Stimulated activated CD4-positive, alpha-beta T cell treated with anti-CD3 and anti-CD28 coated beads, Interleukin-1b, Interleukin-23, amount 100 ng/mL, for 4 hours (primary cell): ENCODE measurements at places on chromosomes 13 and 19.

GRCh38 chr19:17510220-17510993, 1.0 kb upstream of the PGLS start:
- DNase-seq = no peak

DNA sequence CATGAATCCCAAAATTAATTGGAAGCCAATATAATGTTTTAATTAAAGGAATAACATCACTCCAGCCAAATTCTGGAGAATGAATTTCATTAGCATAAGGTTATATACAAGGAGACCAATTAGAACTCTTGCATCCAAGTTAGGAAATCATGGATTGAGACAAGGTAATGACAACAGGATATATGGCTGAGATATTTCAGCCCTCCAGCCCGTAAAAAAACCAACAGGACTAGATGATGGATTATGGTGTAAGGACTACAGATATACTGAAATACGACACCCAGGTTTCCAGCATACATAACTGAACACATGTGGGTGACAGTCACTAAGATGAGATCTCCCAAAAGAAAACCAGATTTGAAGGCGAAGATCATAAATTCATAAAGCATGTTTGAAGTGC, 56.5 kb downstream of the TSC22D1 start:
- no peak for DNase-seq

GRCh38 chr19:38093587-38093986, 130.4 kb downstream of the DPF1 start:
- DNase-seq = no peak

- DNase-seq = no peak
Observed at GRCh38 chr19:41566001-41566400, 10.0 kb upstream of the CEACAM21 start.

GRCh38 chr13:23817136-23817535, 72.1 kb downstream of the MIPEP start:
- no peak for DNase-seq

GRCh38 chr19:47768604-47769003, 9.9 kb upstream of the SELENOW start:
- no peak for DNase-seq

DNA sequence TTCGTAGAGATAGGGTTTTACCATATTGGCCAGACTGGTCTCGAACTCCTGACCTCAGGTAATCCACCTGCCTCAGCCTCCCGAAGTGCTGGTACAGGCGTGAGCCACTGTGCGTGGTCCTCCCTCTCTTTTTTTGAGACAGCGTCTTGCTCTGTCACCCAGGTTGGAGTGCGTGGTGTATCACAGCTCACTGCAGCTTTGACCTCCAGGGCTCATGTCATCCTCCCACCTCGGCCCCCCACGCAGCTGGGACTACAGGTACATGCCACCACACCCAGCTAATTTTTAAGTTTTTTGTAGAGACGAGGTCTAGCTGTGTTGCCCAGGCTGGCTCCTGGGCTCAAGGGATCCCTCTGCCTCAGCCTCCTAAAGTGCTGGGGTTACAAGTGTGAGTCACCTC, 18.2 kb downstream of the ZSCAN18 start:
- no peak for DNase-seq

- no peak for DNase-seq
Observed at GRCh38 chr19:12703046-12703445, 6.6 kb upstream of the FBXW9 start.

GRCh38 chr13:30334663-30335386, 27.5 kb upstream of the KATNAL1 start:
- DNase-seq = peak; percentile 9

DNA sequence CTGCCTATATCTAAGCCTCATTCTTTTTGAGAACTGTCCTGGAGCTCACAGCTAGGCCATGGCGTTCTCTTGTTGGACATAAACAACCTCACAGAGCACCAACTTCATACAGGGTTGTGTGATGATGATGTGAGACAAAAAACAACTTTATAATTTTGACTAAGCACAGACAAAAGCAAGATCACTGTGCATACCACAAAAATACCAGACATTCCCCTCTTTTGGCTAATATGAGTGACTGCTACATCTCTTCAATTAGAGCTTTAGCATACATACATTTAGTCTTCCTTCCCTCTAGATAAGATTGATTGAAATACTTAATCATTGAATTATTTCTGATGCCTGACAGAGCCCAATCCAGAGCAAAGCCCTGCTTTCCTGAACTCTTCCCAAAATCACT, 8.3 kb downstream of the MAB21L1 start:
- no peak for DNase-seq

DNA sequence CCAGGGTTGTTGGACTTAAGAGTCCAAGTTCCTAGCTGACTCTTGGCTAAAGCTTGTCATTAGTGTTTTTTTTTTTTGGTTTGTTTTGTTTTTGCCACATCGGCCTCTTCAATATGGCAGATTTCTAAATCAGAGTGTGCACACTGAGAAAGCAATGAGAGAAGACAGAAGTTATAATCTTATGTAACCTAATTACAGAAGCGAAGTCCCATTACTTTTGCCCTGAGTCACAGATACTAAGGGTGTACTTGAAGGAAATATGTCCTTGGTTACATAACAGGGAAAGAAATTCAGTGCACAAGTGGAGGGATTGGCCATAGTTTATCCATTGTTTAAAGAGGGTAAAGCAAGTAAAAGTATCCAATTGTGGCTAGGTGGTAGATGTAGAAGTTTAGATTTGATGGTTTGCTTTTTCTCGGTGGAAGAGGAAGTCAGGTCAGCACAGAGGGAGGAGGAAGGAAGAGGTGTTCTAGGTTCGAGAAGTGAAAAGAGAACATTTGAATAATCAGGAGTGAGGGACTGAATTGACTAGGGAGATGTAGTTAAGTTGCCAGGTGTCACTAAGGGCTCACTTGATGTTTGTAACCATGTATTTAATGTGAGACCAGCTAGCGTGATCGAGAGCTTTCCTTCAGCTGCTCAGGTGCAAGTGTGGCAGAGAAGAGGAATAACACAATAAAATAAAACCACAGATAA, 12.2 kb downstream of the GTF2F2 start:
- no peak for DNase-seq

DNA sequence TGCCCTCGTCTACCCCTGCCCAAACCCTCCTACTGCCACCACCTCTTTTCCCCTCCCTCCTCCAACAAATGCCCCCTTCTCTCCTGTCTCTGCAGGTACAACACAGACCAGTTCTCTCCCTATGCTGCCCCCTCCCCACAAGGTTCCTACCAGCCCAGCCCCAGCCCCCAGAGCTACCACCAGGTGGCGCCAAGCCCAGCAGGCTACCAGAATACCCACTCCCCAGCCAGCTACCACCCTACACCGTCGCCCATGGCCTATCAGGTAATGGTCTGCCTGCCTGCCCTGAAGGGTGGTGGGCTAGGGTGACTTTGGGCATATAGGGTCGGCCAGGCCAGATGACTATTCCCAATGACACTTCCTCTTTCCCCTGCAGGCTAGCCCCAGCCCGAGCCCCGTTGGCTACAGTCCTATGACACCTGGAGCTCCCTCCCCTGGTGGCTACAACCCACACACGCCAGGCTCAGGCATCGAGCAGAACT, 6.5 kb upstream of the TIMM50 start:
- DNase-seq = peak; percentile 76

DNA sequence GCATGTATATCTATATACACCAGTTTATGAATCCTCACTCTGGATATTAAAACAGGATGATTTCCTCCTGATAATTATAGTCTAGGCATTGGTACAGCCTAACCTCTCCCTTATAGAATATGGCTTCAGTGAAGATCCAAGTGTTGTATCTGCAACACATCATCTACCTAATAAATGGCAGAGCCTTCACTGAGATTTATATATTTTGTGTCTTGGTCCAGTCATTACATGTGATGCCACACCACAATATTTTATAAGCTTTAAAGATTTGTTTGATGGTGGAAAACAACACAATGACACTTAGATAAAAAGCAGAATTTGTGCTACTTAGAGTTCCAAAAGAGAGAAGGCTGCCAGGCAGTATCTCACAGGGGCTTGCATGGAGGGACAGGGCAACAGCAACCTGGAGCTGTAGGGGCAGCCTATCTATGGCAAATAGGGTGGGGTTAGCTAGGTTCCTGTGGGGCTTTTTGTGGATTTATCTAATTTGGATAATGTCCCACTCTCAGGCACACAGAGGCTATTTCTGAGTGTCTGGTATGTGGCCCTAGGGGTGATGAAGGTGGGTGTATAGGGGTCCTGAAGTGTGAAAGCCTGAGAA, 1736.7 kb upstream of the PRR20A start:
- DNase-seq = no peak
